Suprapubic skin (tissue), 4 donors: ENCODE measurements at places on chromosomes 7 and 10.
A peak's percentile ranks its signal among the peaks of the same experiment; 100 is the strongest.

DNA sequence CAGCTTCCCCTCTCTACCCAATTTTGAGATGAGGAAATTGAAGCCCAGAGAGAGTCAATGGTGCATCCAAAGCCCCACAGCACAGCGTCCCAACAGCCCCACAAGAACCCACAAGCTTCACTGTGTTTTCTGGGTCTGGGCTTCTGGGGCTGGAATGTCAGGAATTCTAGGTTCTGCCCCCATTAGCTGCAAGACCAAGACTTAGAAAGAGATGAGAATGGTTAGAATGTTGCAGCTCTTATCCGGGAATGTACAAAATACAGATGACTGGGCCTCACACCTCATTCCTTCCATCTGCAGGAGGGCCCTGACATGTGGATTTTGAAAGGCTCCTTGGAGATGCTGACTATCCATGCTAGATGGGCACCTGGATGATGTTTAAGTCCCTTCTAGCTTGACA is 6.0 kb upstream of the SGPL1 start:
- no peak for DNase-seq

- DNase-seq, result no peak
Observed at GRCh38 chr7:149493366-149493765, 4.2 kb downstream of the ZNF746 start.

- no peak for DNase-seq
Observed at GRCh38 chr7:131536361-131536849, 20.0 kb downstream of the PODXL start.

DNA sequence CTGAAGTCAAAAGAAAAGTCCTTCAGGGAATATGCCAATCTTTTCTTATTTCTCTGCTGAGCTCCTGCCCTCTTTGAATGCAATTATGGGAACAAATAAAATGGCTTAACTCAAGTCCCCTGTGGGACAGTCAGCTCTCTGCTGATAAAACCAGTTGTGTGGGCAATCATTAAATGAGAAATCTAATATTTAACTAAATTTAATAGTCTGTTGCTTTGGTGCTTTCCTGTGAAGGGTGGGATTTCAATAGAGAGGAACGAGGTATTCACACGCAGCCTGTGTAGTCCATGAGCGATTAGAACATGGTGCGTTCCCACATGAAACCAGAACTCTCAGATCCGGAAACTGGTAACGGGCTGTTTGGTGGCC is 138.4 kb downstream of the PAXIP1 start:
- no peak for DNase-seq

- no peak for DNase-seq
Observed at GRCh38 chr7:30667172-30667571, 15.1 kb downstream of the CRHR2 start.

- DNase-seq, result no peak
Observed at GRCh38 chr10:110460111-110460809, 37.4 kb upstream of the DUSP5 start.

DNA sequence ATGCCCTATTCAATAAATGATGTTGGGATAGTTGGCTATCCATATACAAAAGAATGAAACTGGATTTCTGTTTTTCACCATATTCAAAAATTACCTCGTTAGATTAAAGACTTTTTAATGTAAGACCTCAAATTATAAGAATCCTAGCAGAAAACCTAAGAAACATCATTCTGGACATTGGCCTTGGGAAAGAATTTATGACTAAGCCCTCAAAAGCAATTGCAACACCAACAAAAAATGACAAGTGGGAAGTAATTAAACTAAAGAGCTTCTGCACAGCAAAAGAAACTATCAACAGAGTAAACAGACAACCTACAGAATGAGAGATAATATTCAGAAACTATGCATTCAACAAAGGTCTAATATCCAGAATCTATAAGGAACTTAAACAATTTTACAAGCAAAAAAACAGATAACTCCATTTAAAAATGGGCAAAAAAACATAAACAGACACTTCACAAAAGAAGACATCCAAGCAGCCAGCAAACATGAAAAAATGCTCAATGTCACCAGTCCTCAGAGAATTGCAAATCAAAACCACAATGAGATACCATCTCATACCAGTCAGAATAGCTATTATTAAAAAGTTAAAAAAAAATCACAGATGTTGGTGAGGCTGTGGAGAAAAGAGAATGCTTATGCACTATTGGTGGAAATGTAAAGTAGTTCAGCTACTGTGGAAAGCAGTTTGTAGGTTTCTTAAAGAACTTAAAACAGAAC is 309.8 kb downstream of the AHR start:
- DNase-seq, result no peak

DNA sequence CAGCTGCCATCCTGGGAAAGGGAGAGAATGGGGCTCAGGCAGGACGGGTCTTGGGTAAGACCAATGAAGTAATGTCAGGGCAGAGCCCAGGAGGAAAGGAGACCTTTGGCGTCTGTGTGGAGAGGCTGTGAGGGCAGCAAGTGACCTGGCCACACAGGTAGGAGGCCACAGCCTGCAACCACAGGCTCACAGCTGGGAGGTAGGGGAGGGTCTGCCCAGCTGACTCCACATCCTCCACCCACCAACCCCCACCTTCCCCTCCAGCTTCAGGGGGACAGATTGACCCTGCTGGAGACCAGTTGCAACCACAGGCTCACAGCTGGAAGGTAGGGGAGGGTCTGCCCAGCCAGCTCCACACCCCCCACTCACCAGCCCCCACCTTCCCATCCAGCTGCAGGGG is 262.2 kb upstream of the TCERG1L start:
- no peak for DNase-seq

GRCh38 chr10:133458021-133458709 is 4.4 kb downstream of the SCART1 start:
- peak; percentile 74 for DNase-seq

- DNase-seq, result no peak
Observed at GRCh38 chr7:78224923-78225322, 426.4 kb downstream of the PHTF2 start.

DNA sequence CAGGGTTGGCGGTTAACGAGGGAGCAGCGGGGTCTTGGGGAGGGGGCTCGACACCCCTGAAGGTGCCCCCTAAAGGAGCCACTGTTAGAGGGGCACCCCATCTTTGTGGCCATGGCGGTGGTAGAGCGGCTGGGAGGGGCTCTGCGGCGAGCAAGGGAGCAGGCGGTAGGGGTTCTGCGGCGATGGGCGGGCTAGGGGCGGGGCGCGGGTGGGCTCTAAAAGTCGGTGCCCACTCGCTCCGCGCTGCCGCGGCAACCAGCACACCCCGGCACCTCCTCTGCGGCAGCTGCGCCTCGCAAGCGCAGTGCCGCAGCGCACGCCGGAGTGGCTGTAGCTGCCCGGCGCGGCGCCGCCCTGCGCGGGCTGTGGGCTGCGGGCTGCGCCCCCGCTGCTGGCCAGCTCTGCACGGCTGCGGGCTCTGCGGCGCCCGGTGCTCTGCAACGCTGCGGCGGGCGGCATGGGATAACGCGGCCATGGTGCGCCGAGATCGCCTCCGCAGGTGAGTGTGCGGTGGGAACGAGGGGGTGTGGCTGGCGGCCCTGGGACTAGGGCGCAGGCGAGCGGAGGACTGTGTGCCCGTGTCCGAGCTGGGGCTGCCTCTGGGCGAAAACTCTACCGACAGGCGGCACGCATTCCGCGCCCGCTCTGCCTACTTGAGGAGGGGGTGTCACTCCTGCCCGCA is at the start of gene MEST:
Gene MEST, plus strand, starts transcription at position 245 of the 682 bp plus-strand sequence. Its CDS starts 229 bp downstream, at position 474.
- DNase-seq, result no peak
